T-cell (primary cell): ENCODE measurements at places on chromosomes 3 and 15. TPM values are rescaled to one million over a fixed set of nuclear protein-coding genes. Genes with fewer than 3 reads are reported as not detected.

GRCh38 chr15:86830304-86830703 lies 750.6 kb downstream of the AGBL1 start:
- DNase-seq, result no peak

- DNase-seq, result no peak
Measured at GRCh38 chr3:190038050-190038933, 82.4 kb downstream of the P3H2 start.

The PLIN1 gene
- total RNA-seq, result not detected

The MTFMT gene
- 10.3 TPM for total RNA-seq

The GOLGA8J gene
- total RNA-seq, result not detected
